ENCODE measurements at places on chromosomes 6 and 20.

GRCh38 chr6:3987053-3987452 lies 91.9 kb downstream of the FAM217A start:
- no peak for DNase-seq

DNA sequence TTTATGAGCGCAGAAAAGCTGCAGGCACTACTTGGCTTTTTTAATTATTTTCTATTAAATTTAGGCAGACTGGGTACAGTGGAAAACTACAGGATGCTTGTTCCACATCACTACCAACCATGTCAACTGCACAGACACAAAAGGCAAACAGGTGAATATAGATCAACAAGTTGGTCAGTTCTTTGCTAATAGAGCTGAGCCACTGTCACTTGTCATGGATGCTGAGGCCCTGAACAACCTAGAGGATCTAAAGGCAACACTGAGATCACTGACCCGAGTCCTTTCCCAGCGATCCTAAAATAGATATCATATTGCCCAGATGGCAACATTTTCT lies 34.5 kb upstream of the FAM83C start:
- DNase-seq: no peak

DNA sequence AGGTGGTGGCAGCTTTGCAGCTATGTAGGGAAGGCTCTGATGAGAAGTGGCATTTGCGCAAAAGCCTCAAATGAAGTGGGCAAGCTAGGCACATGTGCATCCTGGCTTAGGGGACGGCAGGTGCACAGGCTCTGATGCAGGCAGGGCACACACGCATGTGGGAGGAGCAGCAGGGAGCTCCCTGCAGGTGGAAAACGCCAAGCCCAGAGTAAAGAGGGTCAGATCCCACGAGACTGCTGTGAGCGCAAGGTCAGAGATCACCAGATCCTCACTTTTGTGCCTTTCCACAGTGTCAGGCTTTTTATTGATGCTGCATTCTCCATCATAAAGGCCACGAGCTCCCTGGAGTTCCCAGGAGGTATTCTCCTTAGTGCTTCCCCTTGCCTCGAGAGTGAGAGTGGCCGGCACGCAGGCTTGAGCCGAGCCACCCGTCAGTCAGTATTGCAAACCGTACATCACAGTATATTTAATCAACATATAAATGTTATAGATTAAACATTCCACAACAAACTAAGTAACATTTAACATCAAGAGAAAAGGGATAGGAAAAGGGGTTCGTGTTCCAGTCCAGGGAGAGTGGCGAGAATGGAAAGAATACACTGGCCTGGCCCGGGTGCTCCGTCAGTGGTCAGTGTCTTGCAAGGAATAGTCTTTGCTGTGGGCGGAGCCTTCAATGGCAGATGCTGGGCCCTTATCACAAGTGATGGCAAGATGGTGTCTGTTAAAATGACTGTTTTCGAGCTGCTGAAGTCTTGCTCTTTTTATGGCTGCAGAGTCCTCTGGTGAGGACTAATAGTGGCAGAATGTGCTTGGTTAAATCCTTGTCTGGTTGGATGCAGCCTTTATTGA lies 109.4 kb downstream of the SYNDIG1 start:
- DNase-seq: no peak

- DNase-seq: no peak
These were observed 452.3 kb downstream of the GJA1 start for GRCh38 chr6:121887724-121888123.

- no peak for DNase-seq
These were observed 690.6 kb downstream of the EPM2A start for GRCh38 chr6:145044641-145045246.
